ENCODE measurements at places on chromosomes 3 and 15.

DNA sequence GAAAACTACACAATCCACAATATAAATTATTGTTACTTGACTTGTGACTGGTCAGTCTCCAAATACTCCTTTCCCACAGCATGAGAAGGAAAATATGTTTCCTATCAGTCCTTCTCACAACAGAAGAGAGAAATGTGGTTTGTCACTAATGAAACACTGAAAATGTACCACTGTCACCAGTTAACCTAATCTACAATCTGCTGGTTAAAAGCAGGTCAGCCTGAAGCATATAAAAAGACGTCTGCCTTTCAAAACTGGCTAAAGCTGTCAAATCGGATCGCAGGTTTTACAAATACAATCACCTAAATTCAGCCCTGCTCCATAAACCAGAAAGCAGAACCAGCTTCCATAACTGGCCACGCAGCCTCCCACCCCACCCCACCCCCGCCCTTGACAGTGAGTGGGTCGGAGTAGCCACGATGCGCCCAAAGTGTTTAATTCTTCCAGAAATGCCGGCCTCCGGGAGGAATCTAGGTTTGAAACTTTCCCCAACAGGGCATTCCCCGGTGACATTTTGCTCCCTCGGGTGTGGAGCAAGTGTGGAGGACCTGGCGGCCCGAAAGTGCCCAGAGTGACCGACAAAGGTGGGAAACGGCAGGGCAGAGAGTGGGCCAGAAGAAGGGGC lies 682 bp downstream of the ETFA start:
- no peak for DNase-seq

DNA sequence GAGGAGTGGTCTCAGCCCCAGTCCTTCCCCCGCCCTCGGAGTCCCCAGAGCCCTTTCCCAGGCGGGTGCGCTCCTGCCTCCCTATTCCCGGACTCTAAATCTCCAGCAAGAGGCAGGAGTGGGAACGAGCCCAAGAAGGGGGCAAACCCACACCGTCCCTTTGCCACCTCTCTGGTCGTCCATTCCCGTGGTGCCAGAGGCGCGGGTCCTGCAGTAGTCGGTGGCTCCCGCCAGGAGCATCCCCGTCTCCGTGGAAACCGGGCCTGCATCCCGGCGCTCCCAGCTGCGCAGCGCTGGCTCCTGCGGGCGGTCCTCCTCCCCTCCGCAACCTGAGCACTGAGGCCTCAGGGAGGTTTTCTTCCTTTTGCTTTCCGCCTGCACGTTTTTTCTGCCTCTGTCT lies 44.8 kb downstream of the LHFPL4 start:
- DNase-seq: no peak

DNA sequence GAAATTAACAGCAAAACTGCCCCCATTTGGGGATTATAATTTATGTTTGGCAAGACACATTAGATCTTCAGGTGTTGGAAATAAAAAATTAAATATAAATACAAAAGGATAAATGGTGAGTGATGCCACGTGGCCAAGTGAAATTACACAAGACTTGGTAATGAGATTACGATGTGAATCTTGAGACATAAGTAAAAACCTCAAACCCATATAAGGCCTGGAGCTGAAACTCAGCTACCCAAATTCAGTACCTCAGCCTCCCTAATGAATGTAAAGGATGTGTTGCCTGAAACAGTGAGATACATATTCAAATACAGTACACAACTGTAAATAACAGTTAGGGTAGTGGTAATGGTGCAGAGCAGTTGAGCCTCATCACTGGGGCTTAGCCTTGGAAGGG lies 1146.6 kb downstream of the OTOL1 start:
- no peak for DNase-seq

GRCh38 chr3:130991126-130991525 lies 35.5 kb downstream of the ASTE1 start:
- no peak for DNase-seq

- no peak for DNase-seq
Observed at GRCh38 chr3:73292220-73292619, 230.8 kb downstream of the EBLN2 start.

All from right cardiac atrium (tissue), 5 donors.